ENCODE measurements at places on chromosomes 3 and 15.
A peak's percentile ranks its signal among the peaks of the same experiment; 100 is the strongest.

DNA sequence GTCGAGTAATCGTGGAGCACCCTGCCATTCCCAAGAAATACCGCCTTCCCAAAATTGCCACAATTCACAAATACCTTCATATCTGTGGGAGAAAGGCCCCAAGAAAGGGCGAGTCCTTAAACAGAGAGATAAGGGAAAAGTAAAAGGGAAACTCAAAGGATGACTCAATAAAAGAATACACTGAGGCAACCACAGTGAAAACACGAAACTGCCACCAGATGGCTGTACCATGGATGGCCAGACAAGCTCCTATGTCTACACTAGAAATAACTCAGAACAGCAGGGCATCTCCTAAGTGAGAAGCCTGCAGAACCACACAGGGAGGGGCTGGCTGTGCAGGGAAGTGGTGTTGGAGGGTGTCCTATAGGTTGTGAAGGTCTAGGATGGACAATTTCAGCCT is 25.0 kb downstream of the SRGAP3 start:
- DNase-seq, result no peak

GRCh38 chr3:24513463-24513862 is 18.8 kb upstream of the THRB start:
- no peak for DNase-seq

- no peak for DNase-seq
Measured at GRCh38 chr3:134312072-134312872, 61.6 kb upstream of the RYK start.

GRCh38 chr3:107258300-107258699 is 118.9 kb upstream of the CCDC54 start:
- no peak for DNase-seq

DNA sequence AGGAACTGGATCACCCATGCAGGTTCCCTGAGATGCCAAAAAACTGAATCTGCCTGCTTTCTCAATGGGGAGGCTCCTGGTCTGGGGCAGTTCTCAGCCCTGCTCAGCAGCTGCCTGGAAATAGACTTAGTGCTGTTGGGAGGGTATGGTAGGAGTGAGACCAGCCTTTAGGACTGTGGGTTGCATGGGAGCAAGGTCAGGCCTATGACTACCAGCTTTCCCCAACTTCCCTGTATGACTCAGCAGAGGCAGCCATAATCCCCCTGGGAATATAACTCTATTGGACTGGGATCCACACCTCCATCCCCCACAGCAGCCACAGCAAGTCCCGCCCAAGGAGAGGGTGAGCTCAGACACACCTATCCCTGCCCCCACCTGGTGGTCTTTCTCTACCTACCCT is 87.0 kb downstream of the CFAP44 start:
- DNase-seq, result no peak

GRCh38 chr3:123638936-123639689 is 54.3 kb upstream of the HACD2 start:
- no peak for DNase-seq

DNA sequence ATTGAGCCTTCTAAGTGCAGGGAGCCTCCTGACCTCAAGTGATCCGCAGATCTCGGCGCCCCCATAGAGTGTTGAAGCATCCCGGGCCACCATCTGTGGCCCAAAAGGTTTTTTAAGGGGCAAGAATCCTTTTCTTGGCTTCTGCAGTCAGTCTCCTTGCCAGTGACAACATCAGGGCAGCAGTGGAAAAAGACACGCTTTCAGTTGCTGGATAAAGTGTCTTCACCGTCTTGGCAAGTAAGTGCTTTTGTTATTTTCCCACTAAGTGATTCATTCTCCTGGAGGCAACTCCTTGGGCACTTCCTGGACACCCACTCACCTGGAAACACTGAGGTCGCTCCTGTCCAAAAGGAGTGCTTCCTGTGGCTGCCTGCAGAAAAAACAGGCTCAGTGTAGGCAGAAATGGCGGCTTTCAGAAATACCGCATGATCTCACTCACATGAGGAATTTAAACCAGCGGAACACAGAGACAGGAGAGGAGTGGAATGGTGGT is 71.7 kb upstream of the ABHD2 start:
- no peak for DNase-seq

- no peak for DNase-seq
Measured at GRCh38 chr3:130960139-130960795, 66.4 kb downstream of the ASTE1 start.

GRCh38 chr15:31758126-31758525 is 272.2 kb upstream of the CHRNA7 start:
- no peak for DNase-seq

GRCh38 chr15:88331291-88331690 is 74.8 kb upstream of the NTRK3 start:
- DNase-seq, result peak; percentile 70

GRCh38 chr3:20527368-20527767 is 341.4 kb upstream of the SGO1 start:
- no peak for DNase-seq

GRCh38 chr15:71083349-71083748 is 31.9 kb upstream of the THSD4 start:
- DNase-seq, result no peak

GRCh38 chr3:43906849-43907507 is 216.2 kb downstream of the ABHD5 start:
- DNase-seq, result no peak

DNA sequence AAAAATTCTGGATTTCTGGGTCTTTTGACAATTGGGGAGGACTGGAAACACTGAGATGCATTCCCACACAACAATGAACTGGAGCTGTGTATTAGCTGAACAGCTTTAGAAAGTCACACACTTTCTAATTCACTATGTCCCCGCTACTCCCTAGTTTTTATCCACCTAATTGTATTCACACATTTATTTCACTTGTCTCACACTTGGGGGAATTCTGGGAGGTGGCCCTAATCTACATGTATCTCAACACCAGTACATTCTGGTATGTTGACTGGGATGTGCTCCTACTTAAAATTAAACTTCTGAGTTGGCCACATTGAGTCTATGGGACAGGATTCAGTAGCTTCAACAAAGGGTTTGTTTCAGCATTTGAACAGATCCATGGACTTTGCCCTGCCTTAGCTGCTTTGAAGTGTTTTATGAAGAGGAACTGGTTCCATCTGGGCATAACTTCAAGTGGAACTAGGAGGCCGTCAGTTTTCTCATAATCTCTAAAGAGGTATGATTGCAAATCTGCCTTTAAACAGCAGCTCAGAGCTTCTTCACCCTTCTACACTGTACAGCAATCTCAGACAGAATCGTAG is 106.5 kb upstream of the CMC1 start:
- DNase-seq, result no peak

DNA sequence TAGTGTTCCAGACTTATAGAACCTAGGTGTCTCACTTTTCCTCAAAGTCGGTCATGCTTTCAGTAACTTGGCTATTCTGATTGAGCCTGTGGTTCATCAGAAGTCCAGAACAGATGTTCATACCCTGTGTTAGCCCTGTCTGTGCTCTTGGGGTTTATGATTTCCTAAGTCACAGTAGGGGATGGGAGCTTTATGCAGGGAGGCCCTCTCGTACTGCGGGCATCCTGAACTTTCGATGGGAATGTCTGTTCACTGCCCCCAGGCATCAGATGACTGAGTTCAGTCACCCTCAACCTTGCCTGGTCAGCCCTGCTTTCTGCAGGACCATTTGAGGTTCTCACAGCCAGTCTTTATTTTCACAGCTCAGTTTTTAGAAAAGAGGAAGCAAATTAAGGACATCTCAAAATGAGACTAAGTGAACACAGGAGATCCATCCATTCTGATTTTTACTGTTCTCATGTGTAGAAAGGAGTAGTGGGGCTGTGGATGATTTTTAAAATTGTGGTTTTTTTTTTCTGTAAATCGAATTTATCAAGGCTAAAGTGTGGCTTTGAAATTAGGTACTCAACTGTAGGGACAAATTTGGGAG is 71.3 kb downstream of the CMTM8 start:
- DNase-seq, result no peak

DNA sequence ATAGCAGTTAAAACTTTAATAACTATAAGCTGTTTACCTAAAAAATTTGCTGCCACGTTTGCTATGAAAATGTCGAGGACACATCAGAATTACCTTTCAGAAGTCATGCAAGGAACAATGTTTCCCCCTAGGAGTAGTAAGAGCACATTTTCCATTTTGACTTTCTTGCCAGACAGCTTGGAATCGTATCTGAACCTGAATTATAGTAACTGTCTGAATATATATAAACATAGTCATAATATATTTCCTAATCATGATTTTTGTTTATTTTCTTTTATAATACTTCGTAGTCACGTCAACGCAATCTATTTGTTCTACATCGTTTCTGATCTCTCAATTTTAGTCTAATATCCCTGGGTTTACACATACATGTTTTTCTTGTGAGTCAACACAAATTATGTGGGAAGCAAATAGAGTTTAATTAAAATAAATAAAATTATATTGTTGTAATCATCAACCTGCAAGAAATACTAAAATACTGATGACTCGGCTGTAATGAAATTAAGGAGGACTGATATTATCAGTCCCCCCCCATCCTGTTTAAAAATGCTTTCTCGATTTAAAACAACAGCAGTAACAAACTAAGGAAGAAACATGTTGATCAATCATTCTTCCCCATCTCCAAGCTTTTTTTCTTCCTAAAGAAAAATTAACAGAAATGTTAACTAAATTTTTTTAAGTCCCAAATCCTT is 78.4 kb downstream of the MME start:
- no peak for DNase-seq

- DNase-seq, result no peak
Measured at GRCh38 chr3:105856605-105857004, 12.2 kb downstream of the CBLB start.

GRCh38 chr15:93027413-93027812 is 61.6 kb downstream of the RGMA start:
- no peak for DNase-seq

GRCh38 chr15:65209701-65210643 is 1.3 kb downstream of the CILP start:
- DNase-seq, result no peak

DNA sequence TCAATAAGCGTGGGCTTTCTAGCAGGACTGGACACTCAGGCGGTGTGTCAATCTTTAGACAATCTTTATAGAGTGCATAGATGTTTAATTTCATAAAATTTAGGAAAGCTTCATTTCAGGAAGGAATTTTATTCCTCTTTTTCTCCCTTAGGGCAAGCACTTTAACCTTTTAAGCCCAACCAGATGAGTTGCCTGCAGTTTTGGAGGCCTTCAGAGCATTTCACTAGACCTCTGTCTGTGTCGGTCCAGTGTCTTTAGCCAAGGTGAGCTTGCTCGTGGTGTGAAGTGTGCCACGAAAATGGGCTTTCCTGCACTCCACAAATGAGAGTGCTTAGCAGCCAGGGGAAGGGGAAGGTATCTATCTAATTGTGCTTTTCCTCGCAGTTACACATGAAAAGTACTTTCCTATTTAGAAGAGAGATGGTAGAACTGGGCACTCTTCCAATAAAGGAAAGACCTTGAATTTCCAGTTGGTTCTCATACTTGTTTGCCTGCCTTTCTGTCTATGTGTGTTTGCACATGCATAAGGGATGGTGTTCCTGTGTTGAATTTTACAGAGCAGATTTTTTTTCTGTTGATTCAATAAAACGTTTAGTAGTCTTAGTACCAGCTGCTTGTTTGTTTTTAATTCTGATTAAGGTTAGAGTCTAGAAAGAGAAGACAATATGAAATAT is 53.6 kb downstream of the FEZF2 start:
- DNase-seq, result no peak

GRCh38 chr3:32414522-32415202 is 23.0 kb downstream of the CMTM7 start:
- DNase-seq, result no peak

- no peak for DNase-seq
Measured at GRCh38 chr3:112799946-112800345, 46.7 kb downstream of the CD200R1L start.

GRCh38 chr3:195197765-195198425 is 73.1 kb downstream of the XXYLT1 start:
- no peak for DNase-seq

DNA sequence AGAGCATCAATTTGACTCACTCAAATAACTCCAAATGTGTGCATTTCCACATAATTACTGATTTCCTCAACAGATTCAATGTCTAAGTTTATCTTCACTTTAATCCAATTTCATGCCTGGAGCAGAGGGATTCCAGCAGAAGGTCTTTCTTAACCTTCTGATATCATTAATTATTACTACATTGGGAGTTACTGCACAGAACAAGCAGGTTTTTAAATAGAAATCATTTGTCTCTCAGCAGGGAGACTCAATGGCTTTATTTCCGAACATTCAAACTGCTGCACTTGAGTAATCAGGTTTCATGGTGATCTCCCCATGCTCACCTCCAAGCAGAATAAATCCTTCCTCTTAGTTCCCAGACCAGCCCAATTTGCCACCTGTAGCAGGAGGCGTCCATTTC is 264.8 kb upstream of the IGF1R start:
- DNase-seq, result no peak

DNA sequence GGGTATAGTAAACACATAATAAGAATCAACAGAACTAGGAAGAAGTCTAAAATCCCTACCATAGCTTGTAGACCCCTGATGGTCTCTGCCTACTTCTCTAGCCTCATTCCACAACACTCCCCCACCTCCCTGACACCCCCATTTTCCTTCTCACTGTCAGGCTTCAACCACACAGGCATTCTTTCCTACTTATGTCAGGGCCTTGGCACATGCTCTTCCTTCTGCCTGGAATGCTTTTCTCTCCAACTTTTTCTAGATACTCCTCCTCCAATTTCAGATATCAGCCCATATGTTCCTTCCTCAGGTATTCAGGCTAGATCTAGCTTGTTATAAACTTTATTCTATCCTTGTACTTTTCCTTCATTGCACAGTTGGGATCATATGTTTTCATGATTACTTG is 106.0 kb upstream of the MRPL3 start:
- DNase-seq, result no peak

DNA sequence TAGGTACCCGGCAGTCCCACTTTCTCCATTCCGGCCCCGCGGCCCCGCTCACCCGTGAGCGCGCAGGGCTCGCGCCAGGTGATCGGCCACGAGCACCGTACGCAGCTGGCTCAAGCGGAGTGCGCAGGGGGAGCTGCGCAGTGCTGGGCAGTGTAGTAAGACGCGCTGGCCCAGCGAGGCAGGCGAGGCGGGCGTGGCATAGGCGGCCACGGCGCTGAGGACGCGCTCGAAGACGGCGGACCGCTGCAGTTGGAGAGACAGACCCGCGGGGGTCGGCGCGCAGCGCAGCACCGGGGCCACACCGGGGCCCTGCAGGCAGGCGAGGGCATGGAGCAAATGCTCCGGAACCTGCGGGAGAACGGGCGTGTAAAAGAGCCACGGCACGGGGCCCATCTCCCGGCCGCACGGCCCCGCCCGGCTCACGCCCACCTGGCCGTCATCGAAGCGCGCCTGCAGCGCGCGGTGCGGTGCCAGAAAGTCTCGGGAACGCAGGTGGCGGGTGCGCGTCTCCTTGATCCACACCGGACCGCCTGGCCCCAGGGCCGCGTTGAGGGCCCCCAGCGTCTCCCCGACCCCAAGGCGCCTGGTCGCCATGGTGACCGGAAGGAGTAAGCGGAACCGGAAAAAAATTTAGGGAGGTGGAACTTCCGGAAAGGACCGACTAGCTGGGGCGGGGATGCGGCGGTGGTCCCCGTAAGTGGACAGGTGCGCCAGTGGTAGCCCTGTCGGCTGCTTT is at the start of gene DALRD3:
Gene DALRD3, minus strand, starts transcription at position 610 of the 736 bp plus-strand sequence. Its CDS starts 16 bp downstream, at position 594.
- peak; percentile 56 for DNase-seq

- no peak for DNase-seq
Measured at GRCh38 chr3:133963657-133964396, 65.9 kb downstream of the SLCO2A1 start.

- DNase-seq, result no peak
Measured at GRCh38 chr3:38088126-38089078, 48.5 kb downstream of the ACAA1 start.
